Left colon (tissue), 2 donors: ENCODE measurements at places on chromosomes 13 and 19. TPM values are rescaled to one million over a fixed set of nuclear protein-coding genes. Genes with fewer than 3 reads are reported as not detected.

ZNF724 gene
- total RNA-seq: 5.3 TPM

ZNF99 gene
- not detected for total RNA-seq

FFAR1 gene
- total RNA-seq: not detected

DCT gene
- total RNA-seq: 0.08 TPM

GIPR gene
- 21.2 TPM for total RNA-seq

DACT3 gene
- total RNA-seq: 7.8 TPM

CCL25 gene
- not detected for total RNA-seq

S1PR5 gene
- 0.20 TPM for total RNA-seq

SPACA4 gene
- total RNA-seq: not detected

DNA sequence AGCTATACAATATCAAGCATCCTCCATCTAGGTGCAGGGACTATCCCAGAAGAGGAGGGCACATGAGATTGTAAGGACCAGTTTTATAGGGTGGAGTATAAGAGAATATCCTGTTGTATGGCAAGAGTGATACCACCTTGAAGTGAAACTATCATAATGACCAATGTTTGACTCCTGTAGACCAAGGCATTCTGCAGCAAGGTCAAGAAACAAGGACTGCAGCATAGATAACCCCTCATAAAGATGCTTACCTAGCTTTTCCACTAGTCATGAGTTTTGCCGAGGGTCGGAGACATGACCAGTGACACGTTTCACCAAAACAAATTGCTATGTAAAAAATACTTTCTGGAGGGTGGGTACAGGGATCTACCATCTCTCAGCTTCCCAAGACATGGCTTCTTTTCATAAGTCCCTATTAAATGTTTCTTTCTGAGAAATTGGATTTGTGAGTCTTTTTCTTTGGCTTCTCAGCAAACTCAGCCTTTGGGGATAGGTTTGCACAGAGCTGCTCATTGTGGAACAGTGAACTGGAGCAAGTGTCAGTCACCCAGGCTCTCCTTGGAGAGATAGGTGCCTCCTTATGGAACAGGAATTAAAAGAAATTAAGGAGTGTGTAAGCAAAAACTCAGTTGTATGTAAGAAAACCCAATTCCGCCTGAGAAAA, 28.2 kb upstream of the CYSLTR2 start:
- no peak for DNase-seq

GRCh38 chr19:43956827-43957226, 5.8 kb downstream of the ZNF221 start:
- DNase-seq: no peak

DNA sequence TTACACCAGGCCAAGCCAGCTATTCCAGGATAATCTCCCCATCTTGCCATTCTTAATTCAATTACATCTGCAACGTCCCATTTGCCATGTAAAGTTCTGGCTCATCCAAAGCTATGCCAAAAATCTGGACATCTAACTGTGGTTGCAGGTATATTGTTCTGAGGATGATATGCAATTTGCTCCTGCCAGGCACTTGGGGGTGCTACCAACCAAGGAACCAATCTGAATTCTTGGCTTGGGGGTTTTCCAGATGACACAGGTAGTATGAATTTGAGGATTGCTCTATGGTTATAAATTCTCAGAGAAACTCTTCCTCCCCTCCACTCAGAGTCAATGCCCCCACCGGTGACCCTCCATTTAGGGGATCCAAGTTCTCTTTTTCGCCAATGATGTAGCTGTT, 33.0 kb downstream of the CRYL1 start:
- no peak for DNase-seq

- DNase-seq: no peak
Observed at GRCh38 chr13:21095311-21095710, 33.9 kb upstream of the LATS2 start.

GRCh38 chr13:44874886-44875630, 114.2 kb downstream of the NUFIP1 start:
- no peak for DNase-seq

DNA sequence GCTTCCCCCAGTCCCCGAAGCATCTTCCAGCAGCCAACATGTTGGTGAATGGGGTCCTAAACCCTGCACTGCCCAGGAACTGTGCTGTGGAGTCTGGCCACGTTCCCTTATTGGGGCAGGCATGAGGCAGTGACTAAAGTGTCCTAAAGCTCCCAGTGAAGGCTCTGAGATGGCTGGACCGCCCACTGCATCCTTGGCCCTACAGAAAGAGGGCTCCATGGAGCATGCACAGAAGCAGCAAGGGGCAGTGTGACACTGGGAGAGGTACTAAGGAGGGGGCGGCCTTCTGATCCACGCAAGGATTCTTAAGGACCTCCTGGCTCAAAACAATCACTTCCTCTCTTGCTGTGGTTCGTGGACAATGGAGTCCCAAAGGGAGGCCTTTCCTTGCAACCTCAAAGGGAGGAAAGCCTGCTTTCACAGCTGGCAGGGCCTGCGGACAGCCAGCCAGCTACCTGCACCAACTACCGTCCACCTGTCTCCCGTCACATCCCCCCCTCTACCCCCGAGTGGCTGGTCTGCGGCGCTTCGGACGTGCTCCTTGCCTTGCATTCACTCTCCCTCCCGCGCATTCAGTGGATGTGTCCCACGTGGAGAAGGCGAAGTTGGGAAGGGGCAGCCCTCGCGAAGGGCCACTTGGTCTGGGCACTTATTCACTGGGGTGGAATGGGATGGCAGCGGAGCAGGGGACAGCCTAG, 63.9 kb upstream of the STARD13 start:
- peak; percentile 52 for DNase-seq

DNA sequence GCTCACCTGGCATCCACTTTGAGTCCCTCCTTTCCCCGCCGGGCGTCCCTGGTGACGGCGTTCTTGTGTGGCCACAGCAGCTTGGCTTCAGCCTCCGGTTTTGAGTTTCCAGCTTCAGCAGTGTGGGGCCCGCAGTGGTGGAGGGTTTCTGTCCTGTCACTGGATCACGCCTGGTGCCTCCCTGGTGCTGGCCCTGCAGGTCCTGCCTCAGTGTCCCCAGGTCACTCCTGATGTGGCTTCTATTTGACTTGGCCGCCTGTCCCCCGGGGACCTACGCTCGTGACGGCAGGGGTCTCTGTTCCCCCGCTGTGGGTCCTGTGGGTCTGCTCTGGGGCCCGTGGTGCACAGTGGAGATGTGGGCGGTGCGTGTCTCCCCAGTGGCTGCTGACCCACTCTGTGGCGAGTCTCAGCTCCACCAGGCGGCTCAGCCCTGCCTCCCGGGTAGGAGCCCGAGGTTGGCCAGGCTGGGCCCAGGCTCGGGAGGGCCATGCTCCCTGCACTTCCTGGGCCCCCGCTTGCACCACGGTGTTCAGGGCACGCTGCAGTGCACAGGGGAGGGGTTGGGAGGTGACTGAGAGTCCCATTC, 1.9 kb downstream of the ATP4B start:
- no peak for DNase-seq

DNA sequence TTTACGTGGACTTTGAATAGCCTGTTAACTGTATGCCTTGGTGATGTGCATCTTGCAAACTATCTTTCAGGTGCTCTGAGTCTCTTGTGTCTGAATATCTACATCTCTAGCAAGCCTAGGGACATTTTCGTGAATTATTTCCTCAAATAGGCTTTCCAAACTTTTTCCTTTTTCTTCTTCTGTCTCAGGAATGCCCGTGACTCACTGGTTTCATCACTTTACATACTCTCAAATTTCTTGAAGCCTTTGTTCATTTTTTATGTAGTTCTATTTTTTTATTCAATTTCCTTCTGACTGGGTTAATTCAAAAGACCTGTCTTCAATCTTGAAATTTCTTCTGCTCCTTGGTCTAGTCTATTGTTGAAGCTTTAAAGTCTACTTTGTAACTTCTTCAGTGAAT, 332.2 kb downstream of the OXGR1 start:
- DNase-seq: no peak

- no peak for DNase-seq
Observed at GRCh38 chr13:50646070-50646469, 197.4 kb downstream of the DLEU7 start.

DNA sequence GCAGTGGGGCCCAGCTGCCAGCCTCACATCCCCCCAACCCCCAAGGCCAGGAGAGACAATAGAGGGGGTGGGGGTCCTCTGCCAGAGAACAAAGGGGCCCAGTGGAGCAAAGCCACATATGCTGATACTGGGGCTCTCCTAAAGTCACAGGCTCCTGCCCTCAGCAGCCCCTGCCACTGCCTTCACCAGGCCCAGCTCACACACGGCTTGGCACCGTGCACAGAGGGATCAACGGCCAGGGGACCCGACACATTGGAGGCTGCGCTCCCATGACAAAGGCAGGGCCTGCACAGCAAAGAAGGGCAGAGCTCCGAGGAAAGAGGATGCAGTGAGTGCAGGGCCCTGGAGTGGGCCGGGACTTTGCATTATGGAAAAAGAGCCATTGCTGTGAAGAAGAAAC, 146.4 kb downstream of the KDM4B start:
- no peak for DNase-seq

GRCh38 chr19:10126213-10126639, 6.5 kb upstream of the EIF3G start:
- DNase-seq: no peak

GRCh38 chr19:2613507-2614295, 88.8 kb downstream of the GNG7 start:
- no peak for DNase-seq

DNA sequence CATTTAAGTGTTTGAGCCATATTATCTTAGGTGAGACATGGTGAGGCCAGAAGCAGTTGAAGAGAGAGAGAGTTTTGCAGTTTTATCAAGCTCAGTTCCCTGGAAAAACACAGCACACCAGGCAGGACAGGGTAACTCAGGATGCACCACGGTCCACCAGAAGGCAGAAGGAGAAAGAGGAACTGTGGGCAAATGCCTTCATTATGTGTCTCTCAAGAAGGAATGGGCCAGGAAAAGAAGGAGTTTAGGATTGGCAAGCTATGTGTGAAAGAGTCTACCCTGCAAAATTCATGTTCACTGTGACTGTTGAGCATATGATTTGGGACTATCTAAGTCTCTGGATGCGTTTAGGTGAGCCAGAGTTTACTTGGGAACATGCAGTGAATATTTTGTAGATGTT, 934.5 kb upstream of the MIR17HG start:
- DNase-seq: no peak

DNA sequence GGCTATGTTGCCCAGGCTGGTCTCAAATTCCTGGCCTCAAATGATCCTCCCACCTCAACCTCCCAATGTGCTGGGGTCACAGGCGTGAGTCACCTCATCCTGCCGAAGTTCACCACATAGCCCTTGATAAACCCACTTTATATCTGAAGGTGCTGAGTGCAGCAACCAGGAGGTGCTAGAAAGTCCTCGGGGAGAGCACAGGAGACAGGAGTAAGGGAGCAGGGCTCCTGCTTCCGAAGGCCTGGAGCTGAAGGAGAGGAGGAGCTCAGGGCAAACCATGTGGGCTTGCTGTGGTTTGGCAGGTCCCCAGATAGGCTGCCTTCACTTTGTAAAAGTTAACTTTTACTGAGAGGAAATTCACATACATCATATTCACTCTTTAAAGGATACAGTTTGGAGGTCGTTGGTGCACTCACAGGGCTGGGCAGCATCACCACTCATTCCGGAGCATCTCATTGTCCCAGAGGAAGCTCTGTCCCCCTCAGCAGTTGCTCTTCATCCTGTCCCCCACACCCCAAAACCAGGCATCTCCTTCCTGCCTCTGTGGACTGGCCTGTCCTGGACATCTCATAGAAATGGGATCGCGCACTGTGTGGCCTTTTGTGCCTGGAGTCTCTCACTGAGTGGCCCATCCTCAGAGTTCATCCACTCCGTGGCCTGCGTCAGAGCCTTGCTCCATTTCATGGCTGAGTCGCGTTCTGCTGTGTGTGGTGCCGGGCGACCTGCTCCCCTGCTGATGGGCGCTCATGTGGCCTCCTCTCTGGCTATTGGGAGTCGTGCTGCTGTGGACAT, 49.5 kb downstream of the KDM4B start:
- DNase-seq: no peak

GRCh38 chr19:46932346-46932745, 71.5 kb downstream of the ARHGAP35 start:
- no peak for DNase-seq

GRCh38 chr13:74464670-74465069, 330.5 kb upstream of the KLF12 start:
- no peak for DNase-seq

DNA sequence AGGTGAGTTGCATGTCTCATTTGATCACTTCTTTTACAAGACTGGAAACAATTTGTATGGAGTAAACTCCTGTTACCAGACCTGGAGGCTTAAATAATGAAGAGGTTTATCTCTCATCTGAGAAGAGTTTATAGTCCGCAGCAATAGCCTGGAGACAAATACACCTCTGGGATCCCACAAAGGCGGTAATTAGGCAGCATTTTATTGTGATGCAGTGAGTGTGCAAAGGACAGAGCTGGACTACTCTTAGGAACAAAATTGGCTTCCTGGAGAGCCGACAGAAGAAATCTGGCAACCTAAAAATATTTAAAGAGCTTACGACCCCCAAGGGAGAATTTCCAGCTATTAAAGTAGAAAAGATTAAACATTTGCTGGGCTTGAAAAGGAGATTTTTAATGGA, 11.8 kb upstream of the KATNAL1 start:
- DNase-seq: no peak

DNA sequence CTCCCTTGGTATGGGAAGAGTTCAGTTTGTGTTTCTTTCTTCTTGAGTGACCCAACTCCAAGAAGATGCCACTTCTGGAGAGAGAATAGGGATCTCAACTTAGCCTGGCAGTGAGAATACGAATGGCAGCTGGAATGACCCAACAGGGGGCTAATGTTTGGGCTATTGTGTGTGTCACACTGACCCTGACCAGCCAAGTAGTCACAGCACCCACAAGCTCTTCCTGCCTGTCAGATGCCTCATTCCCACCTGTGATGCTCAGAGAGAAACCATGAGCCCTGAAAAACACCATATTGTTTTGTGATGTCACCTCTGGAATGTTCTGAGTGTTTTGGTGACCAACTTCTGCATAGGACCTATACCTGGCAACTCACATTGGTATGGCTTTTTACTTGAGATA, at the start of gene CBY2:
CBY2 (plus strand) TSS at position 233 of the 400 bp plus-strand sequence; CDS start at position 304, 71 bp downstream.
- no peak for DNase-seq

- DNase-seq: no peak
Observed at GRCh38 chr13:104372095-104372655, 1306.0 kb upstream of the SLC10A2 start.

DNA sequence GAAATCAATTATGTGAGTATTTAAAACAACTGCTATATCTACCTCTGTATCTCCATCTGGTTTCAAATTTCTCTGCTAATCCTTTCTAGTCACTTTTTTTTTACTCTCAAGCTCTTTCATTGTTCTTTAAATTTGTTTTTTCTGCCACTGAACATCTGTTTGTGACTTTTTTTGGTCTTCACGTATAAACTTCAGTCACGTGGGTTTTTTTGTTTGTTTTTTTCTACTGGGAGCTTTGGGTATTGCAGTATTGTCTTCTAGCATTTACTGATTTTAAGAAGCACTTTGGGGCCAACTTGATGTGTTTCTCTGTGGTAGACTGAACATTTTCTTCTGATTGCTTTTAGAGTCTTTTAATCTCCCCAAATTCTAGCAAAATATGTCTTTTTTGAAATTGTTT, 262.6 kb upstream of the RXFP2 start:
- DNase-seq: no peak

DNA sequence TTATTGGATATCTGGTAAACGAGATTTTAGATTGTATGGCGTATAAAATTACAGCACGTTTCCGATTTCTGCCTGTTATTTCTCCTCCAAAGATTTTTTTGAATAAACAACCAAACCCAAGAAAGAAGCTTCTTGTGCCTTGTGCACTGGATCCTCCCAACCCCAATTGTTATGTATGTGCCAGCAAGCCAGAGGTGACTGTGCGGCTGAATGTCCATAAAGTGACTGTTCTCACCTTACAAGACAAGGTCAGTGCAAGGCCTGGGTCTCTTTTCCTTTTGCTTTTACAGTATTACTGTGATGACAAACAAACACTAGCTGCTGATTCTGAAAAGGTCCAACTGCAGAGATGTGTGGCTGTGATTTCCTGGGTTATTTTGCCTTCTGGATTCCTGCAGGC, 22.9 kb upstream of the WTIP start:
- DNase-seq: no peak
